Fibroblast of skin of left biceps (primary cell): ENCODE measurements at places on chromosomes 2 and 18.

GRCh38 chr2:119197529-119198239 is 25.9 kb upstream of the STEAP3 start:
- DNase-seq, result no peak

DNA sequence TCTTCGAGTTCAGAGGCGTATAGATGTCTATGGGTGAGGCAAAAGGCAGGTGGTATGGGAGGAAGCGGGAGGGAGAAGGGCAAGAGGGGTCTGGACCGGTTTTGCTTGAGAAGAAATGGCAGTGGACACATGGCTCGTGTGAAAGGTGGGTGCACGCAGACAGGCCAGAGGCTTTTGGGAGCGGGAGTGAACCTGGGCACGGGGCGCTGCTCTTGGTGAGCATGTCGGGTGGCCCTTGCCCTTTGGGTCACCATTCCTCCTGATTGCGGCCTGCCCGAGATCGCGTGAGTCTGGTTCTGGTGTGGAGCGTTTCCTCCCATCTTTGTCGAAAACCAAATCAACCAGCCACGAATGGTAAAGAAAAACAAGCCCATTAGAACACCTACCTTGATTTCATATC is 12.6 kb downstream of the LDLRAD4 start:
- no peak for DNase-seq

- no peak for DNase-seq
Measured at GRCh38 chr2:43025709-43026295, 200.6 kb downstream of the ZFP36L2 start.

DNA sequence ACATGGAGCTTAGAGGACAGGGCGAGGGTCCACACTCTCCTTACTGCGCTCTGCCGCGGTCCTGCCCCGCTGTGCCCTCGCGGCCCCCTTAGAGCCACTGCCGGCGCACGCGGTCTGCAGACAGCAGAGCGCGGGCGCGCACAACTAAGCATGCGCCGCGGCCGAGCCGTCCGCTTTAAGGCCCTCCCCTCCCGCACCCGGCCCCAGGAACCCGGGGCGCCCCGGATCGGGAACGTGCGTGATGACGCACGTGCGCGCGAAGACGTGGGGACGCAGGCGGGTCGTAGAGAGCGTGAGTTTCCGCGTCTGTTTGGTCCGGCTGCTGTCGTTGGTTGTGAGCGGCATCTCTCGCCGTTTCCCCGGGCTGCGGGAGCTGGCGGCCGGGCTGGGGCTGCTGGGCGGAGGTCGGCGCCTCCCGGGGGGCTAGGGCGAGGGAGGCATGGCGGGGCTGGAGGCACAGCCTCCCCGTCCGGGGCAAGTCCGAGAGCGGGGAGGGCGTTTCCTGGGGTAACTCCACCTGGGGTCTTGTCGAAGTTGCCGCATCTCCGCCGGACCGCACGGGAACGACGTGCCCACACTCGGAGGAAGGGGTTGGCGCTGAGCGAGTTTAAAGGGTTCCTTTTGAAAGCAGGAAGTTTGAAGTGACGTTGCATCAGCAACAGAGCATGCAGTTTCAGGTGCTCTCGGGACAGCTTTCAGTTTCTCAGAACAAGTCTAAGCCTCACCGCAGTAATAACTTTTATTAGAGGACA is at the start of gene RHBDD1:
Gene RHBDD1, plus strand, starts transcription at position 259 of the 752 bp plus-strand sequence. CDS start 28,640 bp downstream, outside the sequence.
- peak; percentile 92 for DNase-seq

DNA sequence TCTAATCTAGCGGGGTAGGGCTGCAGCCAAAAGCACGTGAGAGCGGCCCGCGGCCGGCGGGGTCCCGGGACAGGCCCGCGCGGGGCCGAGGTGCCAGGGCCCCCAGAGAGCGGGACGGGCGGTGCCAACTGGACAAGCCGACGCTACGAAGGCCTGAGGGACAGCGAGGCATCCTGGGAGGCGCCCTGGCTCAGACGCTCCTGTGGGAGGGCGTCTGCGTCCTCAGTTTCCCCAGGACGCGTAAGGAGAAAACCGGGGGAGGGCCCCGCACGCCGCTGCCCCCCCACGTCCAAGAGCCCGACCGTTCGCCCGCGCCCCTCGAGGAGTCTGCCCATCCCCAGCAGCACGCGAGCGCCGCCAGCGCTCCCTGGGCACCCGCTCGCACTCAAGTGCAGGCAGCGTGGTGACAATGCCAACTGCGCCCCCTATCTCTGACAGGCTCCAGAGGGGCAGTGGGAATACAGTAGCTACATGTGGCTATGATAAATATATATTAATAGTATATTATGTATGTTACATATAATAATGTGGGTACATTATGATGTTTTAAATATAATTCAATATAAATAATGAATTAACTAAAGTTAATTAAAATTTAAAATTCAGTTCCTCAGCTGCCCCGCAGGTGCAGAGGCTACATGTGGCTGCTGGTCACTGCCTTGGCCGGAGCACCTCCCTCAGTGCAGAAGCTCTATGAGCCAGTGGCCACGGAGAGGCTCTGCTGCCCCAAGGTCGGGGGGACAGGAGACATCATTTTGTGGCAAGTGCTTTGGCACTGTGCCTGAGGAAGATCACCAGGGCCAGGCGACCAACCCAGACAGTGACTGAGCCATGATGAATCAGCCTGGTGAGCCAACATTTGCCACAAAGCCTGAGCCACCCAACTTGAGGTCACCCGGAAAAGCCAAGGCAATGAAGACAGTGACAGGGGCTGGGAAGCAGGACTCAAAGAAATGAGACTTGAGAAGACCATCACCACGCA is 5.5 kb upstream of the SFT2D3 start:
- no peak for DNase-seq

GRCh38 chr2:148875387-148876051 is 492 bp downstream of the KIF5C start:
- DNase-seq, result no peak
